LHCN-M2 (cell line): ENCODE measurements at places on chromosomes 2 and 18. TPM values are rescaled to one million over a fixed set of nuclear protein-coding genes. Genes with fewer than 3 reads are reported as not detected.
A peak's percentile ranks its signal among the peaks of the same experiment; 100 is the strongest.

STPG4 gene
- 0.17 and 0.19 TPM in 2 replicates for total RNA-seq

- DNase-seq, result no peak
Measured at GRCh38 chr2:178949584-178949983, 100.4 kb downstream of the CCDC141 start.

DNA sequence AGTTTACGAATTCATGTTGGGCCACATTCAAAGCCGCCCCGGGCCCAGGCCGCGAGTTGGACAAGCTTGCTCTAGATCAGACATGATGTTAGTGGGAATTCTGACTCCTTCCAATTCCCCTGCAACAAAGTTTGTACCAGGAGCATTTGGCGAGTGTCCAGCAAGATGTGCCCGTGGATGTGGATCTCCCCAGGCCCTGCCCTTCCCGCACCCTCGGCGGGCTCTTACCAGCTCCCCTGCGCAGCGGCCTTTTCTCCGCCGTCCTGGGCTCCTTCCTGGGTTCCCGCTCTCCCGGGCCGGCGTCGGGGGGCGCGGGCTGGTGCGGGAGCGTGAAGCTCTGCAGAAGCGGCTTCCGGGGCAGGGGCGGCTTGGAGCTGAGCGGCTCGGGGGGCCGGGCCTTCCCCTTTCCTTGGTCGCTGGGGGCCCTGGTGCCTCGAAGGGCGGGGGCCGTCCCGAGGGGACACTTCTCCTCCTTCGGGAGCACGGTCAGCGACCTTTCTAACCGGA is 90.8 kb upstream of the MGAT4A start:
- no peak for DNase-seq

GRCh38 chr18:57063601-57064103 is 83.2 kb upstream of the BOD1L2 start:
- DNase-seq, result no peak

GRCh38 chr2:203580844-203581243 is 45.7 kb upstream of the RAPH1 start:
- DNase-seq, result peak; percentile 50
